ENCODE measurements at places on chromosomes 4 and X.

GRCh38 chr4:170198747-170199146 lies 109.0 kb upstream of the AADAT start:
- no peak for DNase-seq

DNA sequence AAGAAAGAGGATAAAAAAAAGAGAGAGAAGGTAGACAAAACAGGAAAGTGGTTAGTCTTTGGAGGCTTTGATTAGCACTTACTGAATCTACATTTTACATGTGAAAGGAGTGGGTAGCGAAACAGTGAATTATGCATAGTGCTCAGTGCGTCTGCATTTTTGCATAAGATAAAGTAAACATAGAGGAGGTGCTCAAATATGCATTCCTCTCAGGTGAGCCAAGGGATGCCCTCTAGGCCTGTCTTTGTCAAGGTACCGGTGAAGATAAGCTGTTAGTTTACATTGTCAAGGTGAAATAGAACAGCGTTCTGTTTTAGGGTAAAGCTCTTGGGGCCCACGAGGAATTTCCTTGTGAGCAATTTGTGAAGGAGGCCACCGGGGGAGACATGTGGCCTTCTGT lies 260.6 kb downstream of the TRIML1 start:
- DNase-seq = no peak

DNA sequence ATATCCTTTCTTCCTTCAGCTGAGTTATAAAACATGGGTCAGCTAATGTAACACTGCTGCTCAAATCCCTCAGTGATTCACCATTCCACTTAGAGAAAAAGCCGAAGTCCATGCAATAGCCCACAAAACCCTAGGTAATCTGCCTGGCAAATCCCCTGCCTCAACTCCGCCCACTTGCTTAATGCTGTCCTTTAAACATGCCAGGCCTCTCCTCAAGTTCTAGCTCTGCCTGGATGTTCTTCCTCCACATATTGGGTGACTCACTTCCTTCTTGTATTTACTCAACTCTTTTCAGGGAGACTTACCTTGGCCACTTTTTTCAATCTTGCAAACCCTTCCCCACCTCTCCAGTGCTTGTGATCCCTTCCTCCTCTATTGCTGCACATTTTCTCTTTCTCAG lies 89.8 kb downstream of the EMCN start:
- DNase-seq = no peak

DNA sequence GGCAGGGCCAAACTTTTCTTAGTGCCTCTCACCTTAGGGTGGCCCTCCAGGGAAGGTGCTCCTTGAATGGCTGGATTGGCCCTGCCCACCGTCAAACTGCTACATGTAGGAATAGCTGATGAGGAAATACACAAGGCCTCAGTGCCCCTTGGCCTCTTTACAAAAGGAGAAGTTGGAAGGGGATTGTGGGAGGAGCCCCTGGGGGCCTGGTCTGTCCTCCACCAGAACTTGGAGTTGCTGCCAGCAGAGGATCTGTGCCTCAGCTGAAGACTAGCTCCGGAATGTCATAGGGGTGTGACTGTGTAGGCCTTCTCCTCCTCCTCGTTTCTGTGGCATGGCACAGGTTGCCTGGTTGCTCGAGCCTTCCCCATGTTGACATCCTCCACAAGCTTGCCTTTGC lies 142.7 kb downstream of the AMMECR1 start:
- DNase-seq = no peak

DNA sequence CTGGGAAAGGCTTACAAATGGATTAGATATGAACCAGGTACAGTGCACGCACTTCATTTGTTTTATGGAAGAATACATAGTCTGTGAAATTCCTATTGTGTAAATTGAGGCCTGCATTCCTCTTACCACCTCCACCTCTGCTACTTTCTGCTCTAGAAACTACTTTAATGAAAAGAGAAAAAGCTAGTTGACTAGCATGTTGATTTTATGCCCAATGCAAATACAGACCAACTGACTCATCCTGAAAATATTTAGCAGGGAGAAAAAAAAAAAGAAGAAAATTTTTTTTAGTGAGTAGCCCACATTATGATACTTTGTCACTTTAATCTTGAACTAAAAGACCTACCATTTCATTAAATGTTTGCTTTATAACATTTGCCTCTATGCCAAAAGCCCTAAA lies 41.2 kb downstream of the DCLK2 start:
- no peak for DNase-seq

- peak; percentile 2 for DNase-seq
Measured at GRCh38 chr4:75432683-75433082, 81.5 kb downstream of the RCHY1 start.

- no peak for DNase-seq
Measured at GRCh38 chrX:22541926-22542325, 269.2 kb downstream of the CBLL2 start.

DNA sequence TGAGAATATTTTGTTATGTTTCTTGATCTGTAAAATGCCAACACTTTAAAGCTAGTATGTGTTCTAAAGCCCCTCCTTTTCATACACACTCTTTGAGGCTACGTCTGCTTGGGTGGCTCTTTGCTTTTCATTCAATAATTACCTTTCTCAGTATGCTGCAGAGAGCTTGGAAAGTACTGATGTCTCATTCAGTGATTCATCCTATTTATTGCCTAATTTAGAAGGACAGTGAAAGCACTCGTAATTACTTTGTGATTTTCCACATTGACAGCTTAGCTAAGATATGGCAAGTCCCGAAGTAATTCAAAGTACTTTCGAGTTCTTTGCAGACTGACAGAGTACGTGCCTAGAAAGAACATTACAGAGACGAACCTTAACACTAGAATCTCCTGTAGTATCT lies 57.2 kb downstream of the BMP15 start:
- no peak for DNase-seq

DNA sequence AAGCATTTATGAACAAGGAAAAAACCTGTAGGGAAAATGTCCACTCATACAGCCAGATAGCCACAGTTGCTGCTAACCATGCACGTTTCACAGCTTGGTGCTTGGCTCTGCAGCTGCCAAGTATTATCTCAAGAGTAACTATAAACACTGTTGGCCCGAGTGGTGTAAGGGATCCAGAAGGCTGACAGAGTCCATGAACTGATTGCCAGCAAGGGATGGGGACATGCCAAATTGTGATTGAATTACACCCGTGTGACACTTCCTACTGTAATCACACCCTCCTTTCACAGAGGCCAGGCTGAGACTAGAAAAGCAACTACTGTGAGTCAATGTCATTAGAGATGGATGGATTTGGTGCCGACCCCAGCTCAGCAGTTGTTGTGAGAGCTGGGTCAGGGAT lies 223.9 kb upstream of the ANKRD50 start:
- no peak for DNase-seq

GRCh38 chr4:76439491-76439890 lies 4.5 kb downstream of the SHROOM3 start:
- no peak for DNase-seq

DNA sequence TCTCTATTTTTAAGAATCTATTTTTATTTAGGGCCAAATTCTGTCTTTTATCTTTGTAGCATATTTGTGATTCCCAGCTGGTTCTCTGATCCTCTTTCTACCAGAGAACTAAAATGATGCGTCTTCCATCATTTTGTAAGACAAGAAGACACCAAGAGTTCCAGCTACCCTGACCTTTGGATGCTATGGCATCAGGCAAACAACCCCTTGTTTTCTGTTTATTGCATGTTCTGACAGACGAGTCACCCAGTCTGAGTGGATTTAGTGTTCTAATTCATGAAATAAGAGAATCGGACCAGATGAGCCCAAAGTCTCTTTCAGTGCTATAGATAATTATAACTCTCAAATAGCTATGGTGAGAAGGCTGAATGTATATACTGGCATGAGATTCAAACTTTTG lies 69.7 kb downstream of the ZFYVE28 start:
- no peak for DNase-seq

DNA sequence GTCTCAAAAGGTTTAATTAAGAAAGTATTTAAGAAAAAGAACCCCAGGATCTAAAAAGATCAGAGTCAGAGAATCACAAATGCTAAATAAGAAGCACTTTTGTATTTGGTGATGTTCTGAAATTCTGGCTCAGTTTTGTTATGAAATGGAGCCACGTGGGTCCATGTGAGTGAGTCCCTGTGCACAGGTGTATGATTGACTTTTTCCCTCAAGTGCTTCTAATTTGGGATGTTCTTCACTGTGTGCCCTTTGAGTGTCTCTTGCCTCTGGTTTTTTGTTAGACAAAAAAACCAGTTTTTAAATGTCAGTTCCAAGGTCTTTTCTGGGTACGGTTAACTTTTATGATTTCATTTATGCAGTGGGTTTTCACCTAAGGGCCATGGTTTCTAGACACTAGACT lies 44.4 kb downstream of the REPS2 start:
- DNase-seq = no peak

- no peak for DNase-seq
Measured at GRCh38 chrX:101223226-101223625, 3.6 kb downstream of the DRP2 start.

- no peak for DNase-seq
Measured at GRCh38 chr4:139682741-139683151, 17.1 kb downstream of the MGST2 start.

- no peak for DNase-seq
Measured at GRCh38 chrX:13069771-13070416, 25.5 kb upstream of the FAM9C start.

DNA sequence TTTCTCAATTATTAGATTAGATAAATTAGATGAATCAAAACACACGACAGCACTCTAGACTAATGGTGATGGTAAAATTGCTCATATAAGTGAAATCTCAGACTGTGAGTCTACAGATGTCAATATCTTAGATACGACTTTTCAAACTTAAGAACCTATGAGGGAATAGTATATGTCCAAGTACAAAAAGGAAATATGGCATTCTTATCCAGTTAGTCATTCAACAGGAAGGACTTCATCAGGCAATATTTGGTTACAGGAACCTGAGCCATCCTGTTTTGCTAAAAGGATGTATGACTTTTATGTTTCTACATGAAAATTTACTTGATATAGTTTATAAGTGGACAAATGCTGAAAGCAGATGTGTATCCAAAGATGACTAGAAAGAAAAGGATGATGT lies 107.0 kb downstream of the CT47B1 start:
- DNase-seq = no peak

GRCh38 chr4:2166253-2166652 lies 75.7 kb downstream of the HAUS3 start:
- no peak for DNase-seq

GRCh38 chr4:138241281-138242075 lies 671 bp downstream of the SLC7A11 start:
- no peak for DNase-seq

- DNase-seq = no peak
Measured at GRCh38 chr4:107939307-107939706, 8.0 kb downstream of the CYP2U1 start.

- no peak for DNase-seq
Measured at GRCh38 chr4:133145758-133146573, 3.1 kb upstream of the PCDH10 start.

DNA sequence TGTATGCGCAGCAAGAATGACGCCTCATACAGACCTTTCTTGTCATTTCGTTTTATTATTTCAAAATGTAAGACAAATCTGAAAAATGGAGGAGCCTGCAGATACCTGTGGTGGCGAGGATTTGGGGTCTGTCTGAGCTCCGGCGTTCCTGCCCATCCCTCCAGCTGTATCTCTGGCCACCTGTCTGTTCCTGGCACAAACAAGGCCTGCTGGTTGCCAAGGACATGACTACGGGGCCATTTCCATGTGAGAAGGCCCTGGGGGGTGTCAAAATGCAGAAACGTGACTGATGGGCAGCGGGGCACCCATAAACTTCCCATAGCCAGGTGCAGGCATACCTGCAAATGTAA lies 591 bp upstream of the TSPAN7 start:
- no peak for DNase-seq

- DNase-seq = no peak
Measured at GRCh38 chrX:30521440-30522182, 56.0 kb downstream of the TASL start.

GRCh38 chr4:90318193-90318592 lies 191.0 kb downstream of the CCSER1 start:
- no peak for DNase-seq

DNA sequence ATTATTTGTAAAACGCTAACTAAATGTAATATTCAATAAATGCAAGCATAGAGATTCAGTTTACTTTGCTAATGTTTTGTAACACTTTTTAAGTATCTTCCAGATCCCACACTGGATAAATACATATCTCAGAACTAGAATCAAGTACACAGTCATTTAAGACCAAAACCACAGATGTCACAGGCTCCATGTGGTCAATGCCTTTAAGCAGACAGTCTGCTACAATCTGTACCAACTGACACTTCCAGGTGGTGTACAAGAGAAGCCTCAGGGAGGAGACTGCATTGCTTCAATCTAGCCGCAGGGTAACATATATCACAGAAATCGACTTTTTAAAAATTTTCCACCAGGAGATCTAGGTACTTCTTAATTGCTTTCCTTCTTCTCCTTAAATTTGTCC lies 229.6 kb upstream of the DIAPH2 start:
- DNase-seq = no peak

DNA sequence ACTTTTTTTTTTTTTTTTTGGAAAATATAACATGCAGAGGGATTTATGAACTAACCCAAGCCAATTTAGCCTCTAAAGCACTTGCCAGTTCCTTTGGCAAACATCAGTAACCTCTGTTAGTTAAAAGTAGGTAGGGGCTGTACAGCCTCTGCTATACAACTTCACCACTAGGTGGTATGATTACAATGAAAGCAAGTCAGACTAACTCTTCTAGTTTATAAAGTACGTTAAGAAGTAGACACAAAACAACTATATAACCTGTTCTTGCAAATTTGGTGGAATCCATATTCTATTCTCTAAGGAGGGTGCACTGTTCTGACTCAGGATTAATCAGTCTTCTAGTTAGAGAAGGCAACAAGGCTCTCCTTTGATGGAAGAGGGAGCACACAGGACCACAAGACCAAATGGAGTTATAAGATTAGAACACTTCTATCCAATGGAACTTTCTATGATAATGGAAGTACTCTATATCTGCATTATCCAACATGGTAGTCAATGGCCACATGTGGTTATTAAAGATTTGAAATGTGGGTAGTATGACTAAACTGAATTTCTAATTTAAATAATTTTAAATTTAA lies 12.8 kb downstream of the AIMP1 start:
- DNase-seq = peak; percentile 18

DNA sequence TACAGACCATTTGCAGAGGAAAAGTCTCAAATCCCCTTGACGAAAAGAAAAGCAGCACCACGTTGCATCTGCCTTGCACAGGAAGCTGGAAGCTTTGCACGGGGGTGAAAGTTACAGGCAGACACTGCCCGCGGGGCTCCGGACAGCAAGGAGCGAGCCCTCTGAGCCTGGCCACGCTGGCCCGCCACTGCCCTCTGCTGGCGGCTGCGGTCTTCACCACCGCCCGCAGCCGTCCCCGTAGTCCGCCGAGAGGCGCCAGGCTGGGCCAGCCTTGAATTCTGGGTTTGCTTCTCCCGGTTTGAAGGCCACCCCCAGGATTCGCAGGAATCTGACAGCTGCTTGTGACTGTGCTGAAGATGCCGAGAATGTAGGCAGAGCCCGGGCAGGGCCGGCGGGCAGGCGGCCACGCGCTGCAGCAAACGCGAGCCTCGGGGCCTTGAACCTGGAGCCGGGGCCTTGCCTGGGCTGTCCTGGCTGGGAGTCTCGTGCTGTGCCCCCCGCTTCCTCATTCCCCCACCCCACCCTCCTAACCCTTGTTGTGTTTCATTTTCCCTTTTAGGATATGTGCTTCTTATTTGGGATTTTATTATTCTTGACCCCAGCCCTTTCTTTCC lies 49.2 kb downstream of the ENPP6 start:
- DNase-seq = peak; percentile 22

Measured in T-helper 1 cell (primary cell).